ENCODE measurements at places on chromosomes 13 and 19.
A peak's percentile ranks its signal among the peaks of the same experiment; 100 is the strongest.

DNA sequence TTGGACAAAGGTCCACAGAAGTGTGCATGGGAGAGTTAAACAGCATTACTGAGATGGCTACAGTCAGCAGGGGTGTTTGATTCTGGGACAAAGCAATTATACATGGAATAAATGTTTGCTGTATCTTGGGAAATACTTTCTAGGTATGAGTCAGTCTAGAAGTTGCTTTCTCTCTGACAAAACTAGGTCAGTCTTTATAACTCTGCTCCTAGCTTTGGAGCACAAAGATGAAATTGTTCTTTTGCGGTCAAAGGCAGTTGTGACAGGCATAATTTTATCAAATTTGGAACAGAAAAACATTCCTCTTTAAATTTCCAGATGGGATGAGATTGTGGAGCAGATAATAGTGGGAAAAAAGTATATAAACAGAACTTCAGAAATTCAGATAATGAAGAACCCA is 1045.4 kb upstream of the MIR17HG start:
- no peak for DNase-seq

DNA sequence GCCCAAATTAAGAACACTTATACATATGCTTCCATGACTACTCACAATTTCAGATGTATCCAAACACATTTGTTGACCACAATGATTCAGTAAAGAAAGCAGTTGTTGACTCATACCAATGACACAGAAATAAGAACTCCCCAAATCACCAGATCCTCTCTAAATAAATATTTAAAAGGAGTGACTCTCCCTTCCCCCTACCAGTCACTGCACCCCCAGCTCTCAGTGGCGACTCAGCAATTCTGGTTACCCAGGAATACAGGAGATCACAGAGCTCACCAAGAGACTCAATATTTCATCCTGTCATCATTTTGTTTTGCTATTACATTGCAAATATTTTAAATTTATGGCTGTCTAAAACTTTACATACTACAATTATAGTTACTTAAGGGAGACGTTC is 131.5 kb downstream of the RGCC start:
- DNase-seq, result no peak

DNA sequence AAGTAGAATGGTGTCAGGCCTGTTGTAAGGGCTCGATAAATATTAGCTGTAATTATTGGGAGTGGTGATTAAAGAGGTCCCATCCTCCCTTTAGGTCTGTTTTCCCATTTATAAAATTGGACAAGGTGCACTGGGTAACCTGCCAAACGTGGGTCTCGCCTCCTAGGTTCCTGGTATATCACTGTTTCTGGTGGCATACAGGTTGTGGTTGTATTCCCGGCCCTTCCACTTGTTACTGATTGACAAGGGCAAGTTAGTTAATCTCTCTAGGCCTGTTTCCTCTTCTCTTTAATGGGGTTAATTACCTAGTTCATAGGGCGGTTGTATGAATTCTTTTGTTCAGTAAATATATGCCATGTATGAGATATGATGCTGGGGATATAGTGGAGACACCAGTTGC is 1.5 kb downstream of the PPP2R1A start:
- no peak for DNase-seq

- DNase-seq, result no peak
Observed at GRCh38 chr13:77042566-77043177, 15.7 kb upstream of the FBXL3 start.

- DNase-seq, result peak; percentile 8
Observed at GRCh38 chr19:343451-343931, 1.1 kb downstream of the MIER2 start.

DNA sequence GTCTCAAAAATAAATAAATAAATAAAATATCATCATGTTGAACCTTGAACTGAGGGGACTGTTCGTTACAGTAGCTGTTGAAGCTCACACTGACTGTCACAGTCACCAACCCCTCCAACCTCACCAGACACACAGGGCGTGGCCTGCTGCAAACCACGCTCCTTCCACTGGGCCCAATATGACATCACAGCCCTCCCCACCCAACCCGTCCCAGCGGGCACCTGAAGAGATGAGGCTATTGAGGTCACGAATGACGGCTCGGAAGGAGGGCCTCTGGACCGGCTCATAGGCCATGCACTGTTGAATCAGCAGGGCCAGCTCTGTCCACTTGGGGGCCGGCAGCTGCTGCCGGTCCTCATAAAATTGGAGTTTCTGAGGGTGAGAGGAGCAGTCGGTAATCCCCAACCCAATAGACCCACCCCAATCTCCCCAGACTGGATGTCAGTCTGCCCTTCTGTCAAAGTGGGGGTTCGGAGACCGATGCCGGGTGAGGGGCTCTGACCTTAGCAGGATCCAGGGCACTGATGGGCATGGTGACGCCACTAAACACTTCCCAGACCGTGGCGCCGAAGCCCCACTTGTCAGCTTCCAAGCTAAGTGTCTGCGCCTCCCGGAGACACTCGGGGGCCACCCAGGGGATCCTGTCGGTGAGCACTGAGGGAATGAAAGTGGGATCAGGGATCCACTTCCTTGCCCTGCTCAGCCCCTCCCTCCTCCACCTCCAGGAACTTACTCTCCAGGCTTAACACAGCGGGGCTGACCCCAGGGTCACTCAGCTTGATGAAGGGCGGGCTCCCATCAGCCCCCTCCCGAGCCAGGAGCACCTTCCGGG is 13.2 kb downstream of the JAK3 start:
- no peak for DNase-seq

- DNase-seq, result no peak
Observed at GRCh38 chr19:43504426-43505185, at the start of gene PHLDB3. PHLDB3 (minus strand) TSS chr19:43504746; CDS start chr19:43504118, 628 bp downstream.

DNA sequence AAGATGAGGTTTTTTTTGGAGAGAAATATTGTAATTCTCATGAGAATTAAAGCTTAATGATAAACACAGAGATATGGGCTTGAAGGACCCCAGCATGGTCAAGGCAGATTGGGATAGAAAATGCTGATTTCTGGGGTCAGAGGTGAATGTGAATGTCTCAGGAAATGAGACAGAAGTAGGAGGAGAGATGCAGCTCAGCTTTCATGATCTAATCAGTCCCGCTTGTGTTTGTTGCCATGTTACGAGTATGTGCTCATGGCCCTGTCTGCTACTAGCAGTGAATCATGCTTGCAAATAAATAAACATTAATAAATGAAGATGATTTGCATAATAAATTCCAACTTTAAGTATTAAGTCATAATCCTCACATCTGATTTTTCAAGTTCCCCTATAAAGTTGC is 23.0 kb upstream of the NDFIP2 start:
- no peak for DNase-seq

DNA sequence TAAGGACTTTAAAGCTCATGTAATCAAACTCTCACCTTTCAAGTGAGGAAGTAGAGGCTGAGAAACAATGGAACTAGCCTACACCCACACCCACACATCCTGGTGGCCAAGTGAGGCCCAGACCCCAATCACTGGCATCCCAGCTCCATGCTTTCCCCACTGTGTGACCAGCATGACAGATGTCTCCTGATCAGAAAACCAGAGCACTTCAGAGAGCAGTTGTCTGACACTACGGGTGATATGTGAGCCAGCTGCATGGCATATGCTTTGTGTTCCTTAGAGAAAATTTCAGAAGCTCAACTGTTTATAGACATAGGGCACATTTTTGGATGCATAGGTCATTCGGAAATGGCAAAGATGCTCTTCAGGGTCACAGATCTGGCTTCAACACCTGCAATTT is 315.2 kb downstream of the NDFIP2 start:
- no peak for DNase-seq

GRCh38 chr19:49801401-49801888 is 11.6 kb downstream of the FUZ start:
- DNase-seq, result no peak

DNA sequence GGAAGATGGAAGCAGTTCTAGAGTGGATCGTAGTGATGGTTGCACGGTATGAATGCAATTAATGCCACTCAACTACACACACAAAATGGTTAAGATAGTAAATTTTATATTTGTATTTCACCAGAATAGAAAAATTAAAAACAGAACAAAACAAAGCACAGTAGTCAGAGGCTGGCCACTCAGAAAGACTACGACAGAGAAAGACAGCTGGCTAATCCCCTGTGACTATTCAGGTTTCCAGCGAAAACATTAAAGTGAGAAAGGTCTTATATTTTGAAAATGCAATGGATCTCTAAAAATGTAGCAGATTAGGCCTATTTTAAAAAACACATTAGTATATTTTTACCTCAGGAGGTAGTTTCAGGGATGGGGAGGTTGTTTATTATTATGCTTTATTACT is 131.3 kb upstream of the POSTN start:
- no peak for DNase-seq

- DNase-seq, result peak; percentile 79
Observed at GRCh38 chr19:29610574-29611271, 4.6 kb downstream of the POP4 start.

DNA sequence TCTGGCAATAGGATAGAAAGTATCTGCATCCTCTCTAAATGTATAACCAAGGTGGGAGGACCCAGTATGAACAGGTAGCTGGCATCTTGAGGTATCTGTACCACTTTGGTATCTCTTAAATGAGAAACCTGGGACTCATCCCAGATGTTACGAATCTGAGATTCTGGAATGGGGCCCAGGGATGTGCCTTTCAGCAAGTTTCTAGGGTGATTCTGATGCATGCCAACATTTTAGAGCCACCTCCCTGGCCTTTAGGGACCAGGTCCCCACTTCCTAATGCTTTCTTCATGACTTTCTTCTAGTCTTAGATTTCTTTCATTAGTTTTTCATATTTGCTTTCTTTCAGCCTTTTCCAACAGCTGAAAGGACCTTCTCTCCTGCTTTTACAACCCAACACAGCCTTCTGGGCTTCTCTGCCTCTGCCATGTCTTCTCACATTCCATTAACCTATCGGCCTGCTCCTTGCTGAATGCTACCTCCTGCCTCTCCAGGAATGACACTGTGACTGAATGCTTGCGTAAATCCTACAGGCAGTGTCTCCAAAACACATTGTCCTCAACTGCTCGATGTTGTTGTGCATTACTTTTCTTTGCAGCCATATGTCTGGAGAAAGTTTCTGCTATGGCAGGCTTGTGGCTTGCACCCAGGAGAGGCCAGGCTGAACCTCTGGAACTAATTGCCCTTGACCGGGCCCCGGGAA is 284.0 kb downstream of the DNAJC15 start:
- DNase-seq, result no peak
